Stimulated activated CD8-positive, alpha-beta memory T cell treated with anti-CD3 and anti-CD28 coated beads, Interleukin-15, amount 100 ng/mL, for 24 hours (primary cell): ENCODE measurements at places on chromosomes 3 and 15.

- no peak for DNase-seq
Measured at GRCh38 chr3:15216501-15216900, 10.5 kb downstream of the CAPN7 start.

DNA sequence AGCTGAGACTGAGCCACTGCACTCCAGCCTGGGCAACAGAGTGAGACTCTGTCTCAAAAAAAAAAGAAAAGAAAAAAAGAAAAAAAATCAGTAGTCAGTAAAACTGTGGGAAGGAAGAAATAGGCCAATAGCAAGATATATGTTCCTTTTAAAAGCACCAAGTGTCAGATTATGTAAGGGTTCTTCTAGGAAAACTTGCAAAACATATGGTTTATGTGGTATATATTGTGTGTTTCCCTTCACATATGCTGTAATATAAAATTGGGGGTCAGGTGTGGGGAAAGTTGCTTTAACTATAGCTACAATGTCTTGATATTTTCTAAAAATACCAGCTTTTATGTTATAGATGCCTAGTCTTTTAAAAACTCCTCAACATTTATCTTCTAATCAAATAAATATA, 64.6 kb downstream of the ESYT3 start:
- DNase-seq, result no peak

- DNase-seq, result no peak
Measured at GRCh38 chr3:48596157-48596556, 1.0 kb upstream of the COL7A1 start.

- DNase-seq, result no peak
Measured at GRCh38 chr3:145869958-145870357, 291.0 kb downstream of the PLOD2 start.

- no peak for DNase-seq
Measured at GRCh38 chr15:69118089-69118488, 42.3 kb upstream of the GLCE start.

DNA sequence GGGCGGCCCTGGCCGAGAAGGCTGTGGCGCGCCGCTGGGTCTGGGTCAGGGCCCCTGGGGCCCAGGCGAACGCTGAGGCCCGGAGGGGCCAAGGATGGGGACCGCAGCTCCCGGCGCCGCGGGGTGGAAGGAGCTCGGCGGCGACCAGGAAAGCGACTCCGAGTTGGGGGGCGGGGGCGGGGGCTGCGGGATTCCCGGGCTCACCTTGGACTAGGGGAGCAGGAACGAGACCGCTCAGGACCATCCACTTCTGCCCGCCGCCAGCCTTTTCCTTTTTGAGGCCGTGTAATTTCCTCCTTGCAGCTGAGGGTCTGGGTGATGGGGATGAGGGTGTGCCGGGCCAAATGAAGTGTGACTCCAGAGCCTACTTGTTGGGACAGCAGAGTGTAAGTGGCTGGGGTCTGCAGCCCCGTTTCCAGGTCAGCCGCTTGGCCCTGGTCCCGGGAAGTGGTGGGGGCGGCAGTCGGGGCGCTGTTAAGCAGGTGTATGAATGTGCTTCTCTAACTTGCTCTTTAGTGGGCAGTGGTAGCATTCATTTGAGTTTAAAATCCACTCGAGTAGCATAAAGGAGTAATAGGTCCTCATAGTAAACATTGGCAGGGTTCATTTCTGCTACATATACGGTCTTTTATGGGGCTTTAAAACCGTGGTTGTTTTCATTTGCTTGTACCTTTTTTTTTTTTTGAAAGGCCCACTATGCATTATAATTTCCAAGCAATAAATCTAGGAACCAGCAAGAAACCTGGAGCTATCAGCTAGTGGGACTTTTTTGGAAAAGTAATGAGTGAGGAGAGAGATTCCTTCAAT, 717 bp downstream of the PXK start:
- no peak for DNase-seq
